Activated T-helper 1 cell treated with Interleukin-2 at 50 U/mL for 16 hours (primary cell): ENCODE measurements at places on chromosomes 13 and 19.

DNA sequence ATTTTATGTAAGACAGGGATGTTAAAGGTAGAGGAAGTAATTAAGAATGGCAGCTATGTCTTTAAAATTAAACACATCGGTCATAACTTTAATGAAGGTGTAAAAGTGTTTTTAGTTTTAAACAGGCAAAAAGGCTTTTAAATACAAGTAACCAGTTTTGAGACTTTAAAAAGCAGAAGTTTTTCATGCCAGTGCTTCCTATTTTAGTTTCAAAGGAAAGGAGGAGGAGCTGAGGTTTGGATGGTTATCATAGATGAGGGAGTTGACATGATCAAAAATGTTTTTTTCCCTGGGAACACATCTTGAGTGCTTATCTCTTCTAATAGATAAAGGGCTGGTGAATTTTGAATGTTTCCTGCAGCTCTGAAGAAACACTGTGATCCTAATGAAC is 42.9 kb downstream of the LRCH1 start:
- no peak for DNase-seq

- no peak for DNase-seq
Measured at GRCh38 chr13:102879793-102880499, 34.1 kb downstream of the ERCC5 start.

DNA sequence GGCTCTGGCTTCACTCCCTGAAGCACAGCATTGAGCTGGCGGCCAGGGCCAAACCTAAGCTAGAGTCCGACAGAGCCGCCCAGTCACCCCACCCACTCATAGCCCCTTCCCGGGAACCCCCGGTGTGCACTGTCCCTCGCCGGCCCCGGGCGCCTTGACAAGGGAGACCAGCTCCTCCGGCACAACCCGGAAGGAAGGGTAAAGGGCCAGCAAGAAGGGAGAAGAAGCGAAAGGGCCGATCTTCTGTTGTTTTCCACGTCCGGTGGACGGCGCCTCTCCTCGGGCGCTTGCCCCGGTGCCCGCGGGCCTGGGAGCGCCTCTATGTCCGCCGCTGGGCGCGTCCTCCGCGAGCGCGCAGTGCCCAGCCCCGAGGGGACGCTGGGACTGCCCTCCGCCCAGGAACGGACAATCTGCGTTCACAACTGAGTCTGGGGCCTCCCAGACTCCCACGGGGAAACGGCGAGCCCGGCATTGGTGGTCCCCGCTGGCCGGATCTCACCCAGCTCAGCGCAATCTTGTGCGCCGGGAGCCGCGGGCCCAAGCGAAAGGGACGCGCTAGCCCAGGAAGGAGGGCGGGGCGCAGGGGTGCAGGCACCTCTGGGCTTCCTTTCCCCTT is 172.5 kb upstream of the MIR17HG start:
- no peak for DNase-seq

GRCh38 chr19:50050406-50051227 is 24.8 kb downstream of the ZNF473 start:
- peak; percentile 67 for DNase-seq

- DNase-seq: no peak
Measured at GRCh38 chr13:107231944-107232343, 664.0 kb upstream of the ARGLU1 start.

GRCh38 chr13:20680416-20681080 is 23.0 kb upstream of the IL17D start:
- no peak for DNase-seq

GRCh38 chr19:46206176-46206575 is 23.4 kb upstream of the IGFL1 start:
- DNase-seq: no peak

DNA sequence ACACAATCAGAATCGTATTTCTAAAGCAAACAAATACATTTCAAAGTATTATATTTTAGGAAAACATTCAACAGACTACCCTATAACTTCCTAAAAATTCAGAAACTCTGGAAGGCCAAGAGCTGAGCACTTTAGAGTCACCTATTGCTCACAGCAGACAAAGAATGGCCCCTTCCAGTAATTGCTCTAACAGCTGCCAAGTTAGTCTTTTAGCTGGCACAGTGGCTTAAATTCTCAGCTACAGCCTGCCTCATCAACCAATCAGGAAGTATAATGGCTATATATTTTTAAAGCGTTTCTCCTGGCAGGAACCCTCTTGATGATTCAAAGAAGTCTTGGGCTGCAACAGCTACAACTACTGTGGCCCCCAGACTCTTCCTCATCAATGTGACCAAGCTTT is 14.9 kb upstream of the SLITRK5 start:
- DNase-seq: no peak

DNA sequence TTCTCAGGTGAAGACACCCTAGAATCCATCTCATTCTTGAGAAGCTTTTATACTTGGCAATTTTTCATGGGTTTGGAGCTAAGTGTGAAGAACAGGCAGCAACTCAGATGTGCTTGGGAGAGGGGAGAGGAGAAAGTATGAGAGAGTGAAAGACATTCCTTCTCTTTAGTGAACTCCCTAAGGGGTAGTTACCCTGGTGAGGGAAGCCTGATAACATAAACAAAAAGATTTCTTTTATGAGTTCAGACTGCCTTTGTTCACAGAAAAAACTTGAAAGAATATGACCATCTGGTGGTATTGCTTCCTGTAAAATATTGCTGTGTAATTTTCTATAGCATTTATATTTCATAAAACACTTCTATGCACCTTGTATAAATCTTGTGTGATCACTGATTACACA is at the start of gene STOML3:
Gene STOML3 (minus strand): TSS at position 139 of the 400 bp plus-strand sequence. CDS start 110 bp downstream, at position 29.
- DNase-seq: no peak

DNA sequence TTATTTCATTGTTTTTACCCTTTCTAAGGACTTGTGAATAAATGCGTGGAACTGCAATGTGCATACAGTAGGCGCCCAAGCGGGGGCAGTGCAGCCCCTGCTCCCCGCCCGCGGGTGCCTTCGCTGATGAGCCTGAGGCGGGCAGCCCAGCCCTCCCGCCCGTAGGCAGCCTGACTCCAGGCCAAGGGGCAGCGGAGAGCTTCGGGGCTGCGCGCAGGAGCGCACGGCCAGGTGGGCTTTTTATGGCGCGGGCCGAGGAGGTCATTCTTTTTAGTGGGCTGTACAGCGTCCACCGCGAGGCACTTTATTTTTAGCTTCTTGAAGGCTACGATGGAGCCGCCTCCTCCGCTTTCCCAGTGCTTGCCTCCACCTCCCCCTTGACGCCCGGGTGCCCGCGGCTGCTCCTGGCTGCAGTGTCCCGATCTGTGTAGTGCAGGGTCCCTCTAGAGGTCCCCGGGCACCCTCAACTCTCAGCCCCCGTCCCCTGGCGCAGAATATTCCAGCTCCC is 60.5 kb downstream of the CCNE1 start:
- no peak for DNase-seq

GRCh38 chr19:4566402-4567051 is 7.0 kb upstream of the SEMA6B start:
- DNase-seq: no peak

DNA sequence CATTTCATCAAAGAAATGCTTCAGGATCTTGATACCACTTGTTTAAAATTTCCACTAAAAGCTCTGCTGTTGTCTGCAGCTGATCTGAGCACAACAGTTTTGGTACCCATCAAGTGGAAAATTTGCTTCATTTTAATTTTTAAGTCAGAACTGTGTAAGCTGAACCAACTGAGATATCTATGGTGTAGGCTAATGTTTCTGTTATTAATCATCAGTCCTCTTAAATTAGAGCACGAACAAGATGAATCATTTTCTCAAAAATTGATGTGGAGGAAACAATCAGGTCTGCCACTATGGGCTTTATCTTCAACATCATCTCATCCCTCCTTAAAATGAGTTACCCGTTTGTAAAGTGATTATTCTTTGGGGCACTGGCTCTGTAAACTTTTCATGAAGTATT is 221.5 kb upstream of the NBEA start:
- no peak for DNase-seq

DNA sequence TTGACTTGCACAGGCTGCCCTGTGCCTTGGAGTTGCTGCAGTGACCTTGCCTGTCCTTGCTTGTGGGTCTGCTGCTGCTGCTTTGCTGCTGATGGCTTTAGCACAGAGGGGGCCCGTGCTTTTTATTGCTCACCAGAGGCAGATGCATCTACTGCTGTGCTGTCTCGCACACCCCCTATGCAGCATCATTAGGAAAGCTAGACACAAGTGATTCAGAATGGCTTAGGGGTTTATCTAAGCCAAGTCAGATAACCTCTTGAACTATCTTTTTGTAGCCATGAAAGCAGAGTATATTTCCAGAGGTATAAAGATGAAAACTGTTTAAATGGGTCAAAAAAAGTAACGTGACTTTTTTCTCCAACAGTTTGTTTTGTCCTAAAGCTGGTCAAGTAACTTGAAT is 7.8 kb downstream of the GTF3A start:
- DNase-seq: no peak

DNA sequence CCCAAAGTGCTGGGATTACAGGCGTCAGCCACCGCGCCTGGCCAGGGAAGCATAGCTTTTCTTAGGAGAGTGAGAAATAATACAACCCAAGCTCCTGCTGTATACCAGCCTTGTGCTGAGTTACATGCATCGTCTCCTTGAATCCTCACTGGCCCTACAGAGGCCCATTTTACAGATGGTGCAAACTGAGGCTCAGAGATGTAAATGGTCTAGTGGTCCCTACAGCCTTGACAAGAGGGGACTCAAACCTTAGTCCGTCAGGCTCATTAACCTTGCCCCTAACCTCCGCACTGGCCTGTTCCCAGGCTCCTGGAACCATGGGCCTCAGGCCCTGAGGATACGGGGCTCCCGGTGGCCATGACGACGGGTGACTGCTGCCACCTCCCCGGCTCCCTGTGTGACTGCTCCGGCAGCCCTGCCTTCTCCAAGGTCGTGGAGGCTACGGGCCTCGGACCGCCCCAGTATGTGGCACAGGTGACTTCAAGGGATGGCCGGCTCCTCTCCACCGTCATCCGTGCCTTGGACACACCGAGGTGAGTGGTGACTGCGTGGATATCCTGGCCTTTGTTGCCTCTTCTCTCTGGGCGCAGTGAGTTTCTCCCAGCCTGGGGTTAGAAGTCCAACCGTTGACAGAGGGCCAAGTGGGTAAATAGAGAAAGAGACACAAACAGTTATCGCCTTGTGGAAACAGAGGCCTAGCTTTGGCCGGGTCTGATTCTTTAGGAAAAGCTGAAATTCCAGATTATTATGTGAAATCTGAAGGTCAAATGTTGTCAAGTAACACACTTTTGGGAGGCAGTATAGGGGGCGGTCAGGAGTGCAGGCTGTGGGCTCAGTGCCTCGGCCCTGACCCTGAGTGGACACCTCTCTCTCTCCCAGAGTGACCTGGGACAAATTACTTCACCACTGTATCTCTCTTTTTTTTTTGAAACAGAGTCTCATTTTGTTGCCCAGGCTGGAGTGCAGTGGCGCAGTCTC is 8.7 kb downstream of the MARCHF2 start:
- no peak for DNase-seq

DNA sequence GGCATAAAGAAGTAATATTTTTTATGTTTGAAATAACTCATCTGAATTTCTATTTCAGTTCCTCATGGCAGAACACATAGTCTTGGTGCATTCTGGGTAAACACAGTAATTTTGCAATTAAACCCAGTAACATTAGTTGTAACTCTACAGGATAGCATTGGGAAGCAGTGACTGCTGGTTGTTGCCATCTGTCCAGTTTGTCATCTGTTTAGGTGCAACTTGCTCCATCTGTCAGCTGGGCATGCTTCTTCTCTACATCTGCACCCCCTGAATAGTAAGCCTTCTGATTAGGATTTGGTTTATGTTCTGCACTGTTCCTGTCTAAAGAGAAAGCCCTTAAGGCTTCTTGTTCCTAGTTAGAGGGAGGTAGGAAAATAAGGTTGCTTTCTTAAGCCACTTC is 63.5 kb upstream of the CSNK1A1L start:
- no peak for DNase-seq

- no peak for DNase-seq
Measured at GRCh38 chr19:33389421-33390100, 16.1 kb downstream of the CEBPG start.

- no peak for DNase-seq
Measured at GRCh38 chr13:22320991-22321390, 650.1 kb downstream of the FGF9 start.

GRCh38 chr13:39900106-39900750 is 244.8 kb downstream of the COG6 start:
- DNase-seq: no peak

DNA sequence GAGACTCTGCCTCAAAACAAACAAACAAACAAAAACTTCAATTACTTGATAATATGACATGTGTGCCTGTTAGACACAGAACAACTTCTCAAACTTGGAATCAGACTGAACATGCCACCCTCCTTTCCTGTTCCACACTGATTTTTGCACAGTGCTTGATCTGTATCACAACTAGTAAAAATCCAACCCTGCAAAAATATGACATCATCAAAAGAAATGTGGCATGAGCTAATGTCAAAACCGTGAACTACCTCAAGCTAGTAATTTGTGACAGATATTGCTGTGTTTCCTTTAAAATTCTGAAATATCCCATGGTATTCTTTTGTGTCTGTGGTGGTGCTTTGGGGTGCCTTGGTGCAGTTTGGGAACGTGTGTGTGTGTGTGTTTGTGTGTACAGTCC is 8.2 kb downstream of the MYCBP2 start:
- no peak for DNase-seq

GRCh38 chr13:100434010-100434763 is 154.4 kb downstream of the GGACT start:
- DNase-seq: no peak

DNA sequence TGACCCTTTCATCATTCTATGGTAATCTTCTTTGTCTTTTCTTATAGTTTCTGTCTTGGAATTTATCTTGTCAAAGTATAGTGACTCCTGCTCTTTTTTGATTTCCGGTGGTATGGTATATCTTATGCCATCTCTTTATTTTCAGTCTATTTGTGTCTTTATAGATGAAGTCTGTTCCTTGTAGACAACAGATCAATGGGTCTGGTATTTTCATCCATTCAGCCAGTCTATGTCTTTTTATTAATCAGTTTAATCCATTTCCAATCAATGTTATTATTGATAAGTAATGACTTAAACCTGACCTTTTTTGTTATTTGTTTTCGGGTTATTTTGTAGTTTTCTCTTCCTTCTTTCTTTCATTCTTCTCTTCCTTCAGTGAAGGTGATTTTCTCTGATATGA is 495.9 kb upstream of the PCDH9 start:
- DNase-seq: no peak

GRCh38 chr13:41970022-41970421 is 9.1 kb upstream of the VWA8 start:
- no peak for DNase-seq

GRCh38 chr13:21297447-21297846 is 121.0 kb downstream of the MRPL57 start:
- no peak for DNase-seq

DNA sequence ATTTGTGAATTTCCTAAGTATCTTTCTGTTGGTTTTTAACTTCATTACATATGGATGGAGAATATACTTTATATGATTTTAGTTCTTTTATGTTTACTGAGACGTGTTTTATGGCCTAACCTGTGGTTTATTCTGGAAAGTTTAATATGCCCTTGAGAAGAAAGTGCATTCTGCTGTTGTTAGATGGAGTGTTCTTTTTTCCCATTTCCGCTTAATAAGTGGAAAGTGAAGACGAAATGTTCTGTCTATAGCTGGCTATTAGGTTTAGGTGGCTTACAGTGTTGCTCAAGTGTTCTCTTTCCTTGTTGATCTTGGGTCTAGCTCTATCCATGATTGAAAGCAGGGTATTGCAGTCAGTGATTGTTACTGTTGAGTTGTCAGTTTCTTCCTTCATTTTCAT is 17.2 kb upstream of the TIMM50 start:
- DNase-seq: no peak

GRCh38 chr13:51811046-51811445 is 7.1 kb upstream of the DHRS12 start:
- no peak for DNase-seq

- no peak for DNase-seq
Measured at GRCh38 chr13:26967119-26968038, 204.2 kb downstream of the USP12 start.
